ENCODE measurements at places on chromosomes 6 and 20.

GRCh38 chr6:170208182-170208601 lies 82.7 kb downstream of the DLL1 start:
- no peak for DNase-seq

- DNase-seq: no peak
Observed at GRCh38 chr20:46206992-46207549, 89.0 kb downstream of the CD40 start.

- DNase-seq: peak; percentile 70
Observed at GRCh38 chr20:45373353-45374100, 4.6 kb downstream of the TP53TG5 start.

DNA sequence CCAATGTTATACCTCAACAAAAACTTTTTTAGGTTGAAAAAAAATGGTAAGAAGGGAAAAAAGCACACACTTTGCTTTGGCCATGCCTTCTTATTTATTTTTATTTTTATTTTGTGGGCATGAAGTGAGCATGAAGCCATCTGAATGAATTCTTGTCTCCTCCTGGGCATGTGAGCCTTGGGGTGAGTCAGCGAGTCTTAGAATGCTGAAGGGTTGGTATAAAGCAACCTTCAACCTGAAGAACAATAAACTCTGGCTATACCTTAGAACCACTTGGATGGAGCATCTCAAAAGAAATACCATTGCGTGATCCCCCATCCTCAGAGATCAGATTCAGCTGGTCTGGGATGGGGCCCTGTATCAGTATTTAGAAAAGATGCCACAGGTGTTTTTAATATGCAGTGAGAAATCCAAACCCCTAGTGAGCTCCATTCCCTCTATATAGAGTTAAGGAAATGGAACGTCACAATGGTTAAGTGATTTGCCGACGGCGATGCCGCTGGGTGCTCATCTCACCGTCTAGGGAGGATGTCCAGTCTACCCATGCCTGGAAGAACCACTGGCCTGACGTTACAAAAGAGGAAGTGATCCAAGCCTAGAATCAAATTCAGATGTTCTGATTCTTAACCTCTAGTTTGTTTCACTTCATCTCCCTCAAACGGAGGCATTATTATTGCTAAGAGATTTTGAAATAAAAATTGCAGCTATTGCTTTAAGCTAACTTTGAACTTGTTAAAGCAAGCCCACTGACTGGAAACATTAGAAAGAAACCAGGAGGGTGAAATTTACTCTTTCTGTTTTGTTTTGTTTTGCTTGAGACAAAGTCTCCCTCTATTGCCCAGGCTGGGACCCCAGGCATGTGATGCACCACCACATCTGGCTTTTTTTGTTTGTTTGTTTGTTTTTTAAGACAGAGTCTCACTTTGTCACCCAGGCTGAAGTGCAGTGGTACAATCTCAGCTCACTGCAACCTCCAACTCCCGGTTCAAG lies 67.1 kb downstream of the EDN1 start:
- peak; percentile 80 for DNase-seq

DNA sequence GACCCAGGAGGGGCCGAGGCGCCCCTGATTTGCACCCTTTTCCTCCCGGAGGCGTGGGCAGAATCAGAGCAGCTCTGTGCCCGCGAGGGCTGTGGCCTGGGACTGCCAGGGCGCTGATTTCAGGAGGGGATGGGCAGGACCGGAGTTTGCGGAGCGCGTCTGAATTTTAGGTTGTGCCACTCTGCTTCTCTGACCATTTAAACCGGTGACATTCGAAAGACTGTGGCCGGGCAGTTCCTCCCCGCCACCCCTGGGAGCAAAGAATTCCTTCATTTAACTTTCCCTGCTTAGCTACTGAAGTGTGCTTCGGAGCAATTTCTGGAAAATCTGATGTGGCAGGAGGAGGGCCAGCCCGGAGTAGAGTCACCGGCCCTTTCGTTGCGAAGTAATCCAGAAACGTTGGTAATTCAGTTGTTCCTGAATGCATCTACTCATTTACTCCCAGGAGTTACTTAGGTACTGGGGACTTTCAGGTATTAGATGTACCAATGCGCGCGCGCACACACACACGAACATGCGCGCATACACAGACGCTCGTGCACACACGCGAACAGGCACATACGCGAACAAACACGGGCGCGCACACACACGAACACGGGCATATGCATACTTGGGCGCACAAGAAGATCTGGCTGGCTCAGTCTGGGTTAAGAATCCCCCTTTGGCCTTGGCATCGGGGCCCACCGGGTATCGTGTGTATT lies 568 bp downstream of the CCDC170 start:
- peak; percentile 48 for DNase-seq

GRCh38 chr6:17905611-17906592 lies 81.5 kb downstream of the KIF13A start:
- DNase-seq: peak; percentile 79

DNA sequence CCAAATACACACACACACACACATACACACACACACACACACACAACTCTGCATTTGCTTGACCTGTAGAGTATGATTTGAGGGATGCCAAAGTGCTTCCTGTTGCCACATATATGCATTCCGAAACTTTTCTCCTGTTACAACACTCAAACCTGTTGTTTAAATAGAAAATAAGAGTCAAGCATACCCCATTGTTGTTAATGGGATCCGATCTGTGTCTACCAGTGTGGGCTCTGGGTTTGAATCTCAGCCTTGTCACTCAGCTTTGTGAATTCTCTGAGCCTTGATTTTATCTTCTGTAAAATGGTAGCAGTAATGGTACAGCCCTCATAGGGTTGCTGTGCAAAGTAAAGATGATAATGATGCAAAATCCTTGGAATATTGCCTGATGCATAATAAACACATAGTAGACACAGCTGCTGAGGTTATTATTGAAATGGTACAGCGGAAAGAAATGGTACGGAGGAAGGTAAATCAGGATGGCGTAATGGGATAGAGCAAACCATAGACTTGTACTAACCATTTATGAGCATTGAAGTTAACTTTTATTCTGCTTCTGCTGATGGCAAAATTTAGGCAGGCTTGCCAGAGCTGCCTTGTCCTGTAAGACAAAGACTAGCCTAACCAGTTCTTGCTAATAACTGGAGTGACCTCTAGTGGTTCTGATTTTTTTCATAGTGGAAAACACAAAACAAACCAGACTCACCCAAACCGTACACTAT lies 113.5 kb upstream of the PHACTR1 start:
- DNase-seq: peak; percentile 88

GRCh38 chr20:5746064-5746463 lies 4.1 kb upstream of the SHLD1 start:
- DNase-seq: no peak

All from AG10803 (cell line).